MM.1S (cell line): ENCODE measurements at places on chromosomes 3 and 15.

DNA sequence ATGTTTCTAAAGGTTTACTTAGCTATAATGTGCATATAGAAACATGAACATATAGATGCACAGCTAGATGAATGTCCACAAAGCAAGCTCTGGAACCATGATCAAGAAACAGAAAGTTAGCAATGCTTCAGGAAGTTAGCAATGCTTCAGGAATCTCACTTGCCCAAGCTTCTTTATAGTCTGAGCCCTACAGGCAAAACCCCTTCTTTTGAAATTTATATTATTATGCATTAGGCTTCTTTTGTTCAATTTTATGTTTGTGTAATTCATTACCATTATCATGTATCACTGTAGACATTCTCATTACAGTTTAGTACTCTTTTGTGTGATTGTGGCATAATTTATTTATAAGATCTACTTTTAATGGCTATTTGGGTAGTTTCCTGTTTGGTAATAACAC is 286.4 kb upstream of the BCHE start:
- no peak for DNase-seq

DNA sequence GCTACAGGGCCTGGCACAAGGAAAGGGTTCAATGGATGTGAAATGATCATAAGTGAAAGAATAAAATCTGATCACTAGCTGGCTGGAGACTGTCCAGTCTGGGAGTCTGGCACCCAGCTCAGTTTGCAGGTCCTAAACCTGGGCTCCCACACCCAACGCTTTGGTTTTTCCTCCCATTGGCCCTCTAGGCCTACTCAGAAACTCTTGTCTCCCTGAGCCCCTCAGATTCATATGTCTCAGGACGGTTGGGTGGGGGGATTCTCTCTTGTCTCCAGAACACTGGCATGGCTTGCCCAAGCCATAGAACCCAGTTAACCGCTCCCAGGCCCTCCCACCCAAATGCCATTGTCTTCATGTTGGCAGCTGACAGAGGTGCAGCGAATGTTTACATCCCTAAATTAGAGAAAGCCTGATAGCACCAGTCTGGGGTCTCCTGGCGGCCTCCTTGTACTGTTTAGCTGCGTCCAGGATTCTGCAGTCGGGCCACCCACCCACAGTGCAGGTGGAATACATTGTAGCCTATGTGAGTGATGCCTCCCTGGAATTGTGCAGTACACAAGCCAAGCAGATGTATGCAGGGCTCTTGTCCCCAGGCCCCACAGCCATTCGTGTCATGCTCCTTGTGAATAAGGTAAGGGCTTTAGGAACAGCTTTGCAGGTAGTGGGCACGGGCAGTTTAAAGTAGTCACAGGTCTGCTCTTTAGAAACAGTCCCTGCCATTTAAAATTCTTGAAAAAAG is 266.3 kb downstream of the XXYLT1 start:
- DNase-seq: no peak

GRCh38 chr3:56868706-56869105 is 67.0 kb upstream of the ARHGEF3 start:
- no peak for DNase-seq

GRCh38 chr3:196991581-196992460 is 23.2 kb upstream of the PIGZ start:
- DNase-seq: no peak

DNA sequence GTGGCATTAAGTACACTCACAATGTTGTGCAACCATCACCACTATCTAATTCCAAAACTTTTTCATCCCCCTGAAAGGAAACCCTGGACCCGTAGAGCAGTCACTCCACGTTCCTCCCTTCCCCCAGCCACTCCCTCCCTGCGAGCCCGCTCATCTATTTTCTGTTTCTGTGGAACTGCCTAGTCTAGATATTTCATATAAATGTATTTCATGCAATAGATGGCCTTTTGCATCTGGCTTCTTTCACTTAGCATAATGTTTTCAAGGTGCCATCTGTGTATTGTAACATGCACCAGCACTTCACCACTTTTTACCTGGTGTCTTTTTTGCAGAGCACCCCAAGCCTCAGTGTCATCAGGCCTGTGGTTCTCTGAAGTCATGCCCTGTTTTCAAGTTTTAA is 10.7 kb downstream of the CGNL1 start:
- DNase-seq: no peak

DNA sequence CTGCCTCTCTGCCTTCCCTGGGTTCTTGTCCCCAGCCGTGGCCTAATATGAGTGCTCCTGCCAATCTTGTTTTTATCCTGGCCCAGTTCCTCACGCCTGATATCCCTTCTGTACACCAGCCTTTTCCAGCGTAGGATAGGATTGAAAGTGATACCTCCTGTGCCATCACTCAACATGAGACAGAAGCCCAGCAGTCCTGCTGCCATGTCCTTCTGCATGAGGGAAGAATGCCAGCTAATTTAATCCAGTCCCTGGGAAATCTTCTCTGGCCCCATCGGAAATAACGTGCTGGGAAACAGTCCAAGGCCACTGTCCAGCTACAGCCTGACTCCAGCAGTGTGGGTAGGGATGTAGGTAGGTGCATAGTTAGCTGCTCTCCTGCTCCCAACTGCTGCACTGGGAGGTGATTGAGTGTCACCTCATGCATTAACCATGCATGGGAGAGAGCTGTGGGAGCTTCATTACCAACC is 92.0 kb upstream of the TPM1 start:
- no peak for DNase-seq

DNA sequence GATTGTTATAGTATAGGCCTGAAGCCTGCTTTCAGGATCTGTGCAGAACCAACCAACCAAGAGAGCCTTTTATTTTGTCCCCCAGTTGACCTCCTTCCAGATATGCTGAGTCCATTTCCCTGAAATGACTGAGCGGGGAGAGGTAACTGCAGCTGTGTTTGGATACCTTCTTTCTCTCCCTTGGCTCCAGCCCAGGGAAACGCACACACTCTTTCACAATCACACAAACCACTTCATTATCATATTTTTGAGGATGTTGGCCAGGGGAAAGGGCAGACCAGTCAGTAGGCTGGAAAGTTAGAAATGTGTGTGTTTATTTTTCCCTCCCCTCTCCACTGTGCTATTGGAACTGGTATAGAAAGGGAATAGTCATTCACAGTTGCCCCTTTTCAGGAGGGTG is 417.7 kb upstream of the TBL1XR1 start:
- no peak for DNase-seq

GRCh38 chr15:56683908-56684307 is 49.4 kb downstream of the ZNF280D start:
- DNase-seq: no peak

DNA sequence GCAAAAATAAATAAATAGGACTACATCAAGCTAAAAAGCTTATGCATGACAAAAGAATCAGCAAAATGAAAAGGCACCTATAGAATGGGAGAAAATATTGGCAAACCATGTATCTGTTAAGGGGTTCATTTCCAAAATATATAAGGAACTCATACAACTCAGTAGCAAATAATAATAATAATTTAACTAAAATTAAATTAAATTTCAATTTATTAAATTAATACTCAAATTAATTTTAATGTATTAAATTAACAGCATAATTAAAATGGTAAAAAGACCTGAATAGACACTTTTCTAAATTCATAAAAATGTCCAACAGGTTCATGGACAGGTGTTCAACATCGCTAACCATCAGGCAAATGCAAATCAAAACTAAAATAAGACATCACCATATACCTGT is 34.0 kb upstream of the THBS1 start:
- DNase-seq: no peak

DNA sequence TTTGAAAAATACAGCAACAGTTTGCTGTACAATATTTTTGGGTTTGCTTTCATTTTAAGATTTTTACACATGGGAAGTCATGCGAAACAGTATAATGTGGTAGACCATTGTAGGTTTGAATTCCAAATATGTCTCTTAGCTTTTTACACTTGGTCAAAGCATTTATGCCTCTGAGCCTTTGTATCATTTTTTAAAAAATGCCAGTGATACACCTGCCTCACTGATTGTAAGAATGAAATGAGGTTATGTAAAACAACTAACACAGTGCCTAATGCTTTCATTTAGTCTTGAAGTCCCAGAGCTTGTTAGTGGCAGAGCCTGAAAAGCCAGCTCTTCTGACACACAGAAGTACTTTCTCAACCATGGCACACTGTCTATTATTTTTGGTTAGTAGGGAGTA is 202.0 kb downstream of the UBE2E2 start:
- DNase-seq: no peak

DNA sequence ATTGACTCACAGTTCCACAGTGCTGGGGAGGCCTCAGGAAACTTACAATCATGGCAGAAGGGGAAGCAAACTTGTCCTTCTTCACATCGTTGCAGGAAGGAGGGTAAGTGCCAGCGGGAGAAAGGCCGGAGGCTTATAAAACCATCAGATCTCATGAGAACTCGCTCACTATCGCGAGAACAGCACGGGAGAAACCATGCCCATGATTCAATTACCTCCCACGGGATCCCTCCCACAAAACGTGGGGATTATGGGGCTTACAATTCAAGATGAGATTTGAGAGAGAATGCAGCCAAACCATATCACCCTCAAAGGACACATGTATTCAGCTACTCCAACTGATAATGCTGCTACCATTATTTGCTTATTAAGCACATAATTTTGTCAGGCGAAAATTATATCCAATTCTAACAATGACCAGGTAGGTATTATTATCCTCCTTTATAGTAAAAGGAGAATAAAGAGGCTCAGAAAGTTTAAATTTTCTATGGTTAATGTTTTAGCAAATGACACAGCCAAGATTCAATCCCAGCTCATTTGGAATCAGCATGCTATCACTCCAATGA is 327.2 kb upstream of the CDIN1 start:
- no peak for DNase-seq

DNA sequence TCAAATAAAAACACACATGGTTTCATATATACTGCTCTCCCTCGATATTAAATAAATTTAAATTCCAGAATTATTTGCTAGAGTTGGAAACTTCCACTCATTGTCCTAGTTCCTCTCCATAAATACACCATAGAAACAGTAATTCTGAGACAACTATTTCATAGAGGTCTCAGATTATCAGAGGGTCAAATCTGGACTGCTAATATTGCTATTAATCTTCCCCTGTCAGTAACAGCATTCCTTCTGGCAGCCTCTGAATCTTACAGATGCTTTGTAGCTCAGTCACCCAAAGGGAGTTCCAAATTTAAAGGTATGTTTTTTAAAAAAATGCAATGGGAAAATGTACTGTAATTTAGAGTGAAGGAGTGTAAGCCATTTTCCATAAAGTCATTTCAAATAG is 428.8 kb downstream of the PYDC2 start:
- DNase-seq: no peak

DNA sequence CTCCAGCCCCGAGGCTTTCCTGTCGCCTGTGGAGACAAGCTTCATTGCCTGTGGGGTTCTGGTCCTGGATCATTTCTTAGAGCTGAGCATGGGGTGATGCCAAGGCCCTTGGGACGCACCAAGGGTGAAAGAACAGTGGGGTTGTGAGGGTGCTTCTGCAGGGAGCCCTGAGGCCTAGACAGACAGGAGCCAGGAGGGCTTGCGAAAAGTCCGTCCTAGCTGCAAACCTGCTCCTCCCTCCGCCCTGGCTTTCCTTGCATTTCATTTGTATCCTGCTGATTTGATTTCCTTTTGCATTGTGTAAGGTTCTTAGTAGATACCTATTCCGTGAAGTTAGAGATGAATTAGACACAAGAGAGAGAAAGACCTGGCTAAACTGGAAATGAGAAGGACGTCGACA is 286.9 kb upstream of the C2CD4B start:
- DNase-seq: no peak

GRCh38 chr15:24848050-24848449 is 106.7 kb upstream of the SNRPN start:
- DNase-seq: no peak

DNA sequence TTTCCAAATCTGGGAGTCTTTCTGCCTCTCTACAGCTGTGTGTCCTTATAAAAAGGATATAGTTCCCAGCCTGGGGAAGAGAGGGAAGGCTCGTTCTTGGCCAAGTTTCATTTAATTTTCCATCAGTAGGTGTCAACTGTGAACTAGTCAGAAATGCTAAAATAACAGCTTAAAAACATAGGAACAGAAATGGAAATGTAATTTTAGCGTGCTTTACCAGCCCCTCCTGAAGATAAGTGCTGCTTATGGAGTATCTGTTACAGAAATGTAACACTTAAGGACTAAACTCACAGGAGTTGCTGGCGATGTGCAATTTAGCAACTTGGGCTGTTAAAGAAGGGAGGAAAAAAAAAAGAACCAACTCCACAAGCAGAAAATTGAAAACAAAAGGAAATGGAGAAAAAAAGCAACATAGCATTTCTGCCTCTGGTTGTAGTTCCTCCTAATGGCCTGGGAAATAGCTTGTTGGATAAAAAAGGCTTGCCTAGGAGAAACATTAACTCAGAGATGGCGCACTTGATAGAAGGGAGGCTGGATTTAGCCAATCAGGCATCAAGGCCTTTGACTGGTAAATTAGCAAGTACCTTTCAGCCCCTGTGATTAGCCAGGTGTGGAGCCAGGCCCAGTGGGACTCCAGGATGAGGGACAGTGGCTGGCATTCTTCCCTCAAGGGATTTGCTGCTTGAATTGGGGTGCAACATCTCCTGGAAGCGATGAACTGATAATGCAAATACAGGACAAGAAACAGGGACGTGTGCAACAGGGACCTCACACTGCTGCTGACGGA is 84.3 kb downstream of the RPLP1 start:
- DNase-seq: no peak

DNA sequence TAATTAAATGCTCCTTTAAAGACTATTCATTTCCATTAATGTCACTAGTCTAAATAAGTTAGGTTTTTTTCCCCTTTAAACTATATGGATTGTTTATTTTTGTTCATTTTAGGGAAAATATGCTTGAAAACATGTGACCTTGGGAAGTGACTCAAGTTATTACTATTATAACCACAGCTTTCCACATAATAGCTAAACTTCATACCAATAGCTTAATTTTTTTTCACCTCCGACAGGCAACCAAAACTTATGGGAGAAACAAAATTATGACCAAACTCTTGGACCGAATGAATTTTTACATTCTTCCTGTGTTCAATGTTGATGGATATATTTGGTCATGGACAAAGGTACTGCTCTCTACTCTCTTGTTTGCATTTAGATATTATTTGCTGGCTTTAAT is 16.2 kb downstream of the CPA3 start:
- DNase-seq: no peak

DNA sequence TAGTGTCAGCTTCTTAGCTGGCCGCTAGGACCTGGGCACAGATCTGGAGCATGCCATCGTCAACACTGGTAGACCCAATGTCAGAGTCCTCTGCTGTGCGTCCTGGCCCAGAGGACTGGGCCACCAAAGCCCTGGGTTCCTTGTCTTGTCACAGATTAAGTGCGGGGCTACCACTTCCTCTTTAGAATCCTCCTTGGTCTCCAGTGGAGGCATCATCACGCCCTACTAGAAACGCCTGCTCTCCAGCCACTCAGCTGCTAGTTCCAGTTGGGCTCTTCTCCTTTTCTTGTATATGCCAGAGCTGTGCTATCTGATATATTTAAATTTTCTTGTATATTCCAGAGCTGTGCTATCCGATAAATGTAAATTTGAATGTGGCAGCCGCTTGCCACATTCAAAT is 11.2 kb downstream of the PPCDC start:
- no peak for DNase-seq

- DNase-seq: no peak
Observed at GRCh38 chr3:182829761-182830405, 36.6 kb downstream of the ATP11B start.

- no peak for DNase-seq
Observed at GRCh38 chr3:194507571-194507970, 20.8 kb upstream of the ATP13A3 start.

GRCh38 chr3:126851934-126852333 is 131.0 kb upstream of the PLXNA1 start:
- no peak for DNase-seq

GRCh38 chr3:113377158-113377557 is 64.1 kb downstream of the CFAP44 start:
- DNase-seq: no peak

GRCh38 chr15:74422652-74423430 is 10.9 kb downstream of the SEMA7A start:
- no peak for DNase-seq
